Activated gamma-delta T cell treated with anti-CD3 and anti-CD28 coated beads, Interleukin-2, amount 50 U/mL, for 16 hours (primary cell): ENCODE measurements at places on chromosomes 11 and 22.

DNA sequence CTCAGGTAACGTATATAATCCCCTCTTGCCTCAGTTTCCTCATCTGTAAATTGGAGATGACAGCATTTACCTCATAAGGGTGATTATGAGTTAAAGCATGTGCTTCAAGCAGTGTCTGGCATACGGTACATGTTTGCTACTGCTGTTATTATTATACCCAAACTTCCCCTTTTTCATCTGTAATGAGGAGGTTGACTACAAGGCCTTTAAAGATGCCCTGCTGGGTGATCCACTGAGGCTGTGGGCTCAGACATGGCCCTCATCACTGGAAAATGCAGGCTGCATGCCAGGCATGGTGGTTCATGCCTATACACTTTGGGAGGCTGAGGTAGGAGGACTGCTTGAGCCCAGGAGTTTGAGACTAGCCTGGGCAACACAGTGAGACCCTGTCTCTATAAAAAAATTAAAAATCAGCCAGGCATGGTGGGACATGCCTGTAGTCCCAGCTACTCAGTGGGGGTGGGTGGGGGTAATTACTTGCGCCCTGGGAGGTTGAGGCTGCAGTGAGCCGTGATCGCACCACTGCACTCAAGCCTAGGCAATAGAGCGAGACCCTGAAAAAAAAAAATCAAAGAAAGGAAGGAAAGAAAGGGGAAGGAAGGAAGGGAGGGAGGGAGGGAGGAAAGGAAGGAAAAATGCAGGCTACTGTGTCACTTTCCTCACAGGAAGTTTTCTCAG lies 4.3 kb downstream of the PIK3IP1 start:
- no peak for DNase-seq

- DNase-seq: no peak
Measured at GRCh38 chr11:66904981-66905521, 48.2 kb downstream of the LRFN4 start.

- DNase-seq: peak; percentile 1
Measured at GRCh38 chr11:46489656-46490560, 98.3 kb upstream of the CHRM4 start.

GRCh38 chr11:45383224-45383623 lies 97.1 kb upstream of the SYT13 start:
- DNase-seq: no peak

DNA sequence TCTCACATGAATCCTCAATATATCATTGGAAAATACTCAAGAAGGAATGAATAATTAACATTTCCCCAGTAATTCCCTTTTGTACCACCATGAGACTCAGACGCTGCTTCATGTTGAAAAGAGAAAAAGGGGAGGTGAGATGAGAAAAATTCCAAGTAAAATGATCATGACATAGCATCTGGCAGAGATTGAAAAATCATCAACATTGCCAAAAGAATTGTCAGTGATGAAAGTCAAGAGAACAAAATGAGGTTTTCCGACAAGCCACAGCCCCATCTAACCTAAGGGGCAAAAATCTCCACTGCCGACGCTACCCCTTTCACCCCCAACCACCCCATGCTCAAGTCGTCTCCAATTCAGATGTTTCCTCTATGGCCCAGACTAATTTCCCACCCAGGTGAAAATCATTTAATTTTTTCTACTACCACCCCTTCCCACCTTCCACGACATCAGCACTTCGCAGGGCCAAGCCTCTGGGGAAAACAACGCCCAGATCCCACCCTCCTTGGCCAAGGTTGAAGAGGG lies 1.2 kb downstream of the RAB6A start:
- no peak for DNase-seq

GRCh38 chr11:15985860-15986139 lies 370.5 kb downstream of the SOX6 start:
- DNase-seq: no peak

DNA sequence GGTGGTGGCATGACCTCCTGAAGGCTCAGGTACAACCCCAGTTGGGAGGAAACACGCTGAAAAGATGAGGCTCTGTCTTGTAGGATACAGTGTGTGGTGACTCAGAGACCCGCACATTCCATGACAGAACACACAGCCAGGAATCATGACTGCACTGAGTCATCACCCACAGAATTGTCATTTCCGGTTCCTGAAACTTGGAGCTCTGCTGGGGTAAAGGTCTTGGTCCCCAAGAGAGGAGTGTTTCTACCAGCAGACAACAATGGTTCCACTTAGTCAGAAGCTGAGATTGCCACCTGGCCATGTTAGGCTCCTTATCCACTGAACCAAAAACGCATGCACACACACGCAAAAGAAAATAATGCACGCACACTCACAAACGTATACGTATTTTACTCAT lies 31.5 kb upstream of the CYB5R3 start:
- DNase-seq: no peak

- DNase-seq: no peak
Measured at GRCh38 chr11:62555464-62556107, 9.0 kb upstream of the AHNAK start.

GRCh38 chr11:6405846-6406245 lies 13.0 kb downstream of the APBB1 start:
- no peak for DNase-seq

- DNase-seq: no peak
Measured at GRCh38 chr11:125680747-125681146, at the start of gene ACRV1. Gene ACRV1, minus strand, starts transcription at chr11:125680847. Its CDS starts 67 bp downstream, at chr11:125680780.

DNA sequence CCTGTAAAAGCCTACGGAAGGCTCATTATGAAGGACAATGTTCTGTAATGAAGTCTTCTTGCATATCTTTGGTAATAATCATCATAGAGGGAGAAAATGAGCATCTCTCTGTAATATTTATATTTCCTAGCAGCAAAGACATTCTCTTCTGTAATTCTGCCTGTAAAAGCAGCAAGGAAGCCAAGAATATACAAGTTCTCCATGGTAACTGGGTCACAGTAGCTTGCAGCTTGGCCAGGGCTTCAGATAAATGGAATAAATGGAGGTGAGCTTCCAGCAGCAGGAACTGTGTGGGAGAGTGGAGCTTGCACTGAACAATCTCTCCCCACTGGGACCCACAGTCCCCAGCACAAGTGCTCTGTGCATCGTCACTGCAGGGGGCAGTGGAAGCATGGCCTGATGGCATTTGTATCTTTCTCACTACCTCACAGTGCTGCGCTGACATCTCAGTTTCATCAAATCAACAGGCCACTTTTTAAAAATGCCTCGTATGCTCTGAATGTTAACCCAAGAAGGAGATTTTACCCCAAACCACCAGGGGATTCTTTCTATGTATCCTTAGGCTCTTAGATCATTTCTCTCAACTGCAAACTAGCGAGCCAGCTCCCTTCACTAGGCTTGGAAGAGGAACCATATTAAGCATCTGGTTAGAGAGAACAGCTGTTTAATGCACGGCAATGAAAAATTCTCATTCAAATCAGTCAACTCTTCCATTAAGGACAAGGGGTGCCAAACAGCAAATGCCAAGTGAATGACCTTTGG lies 1059.7 kb downstream of the OPCML start:
- DNase-seq: no peak

- no peak for DNase-seq
Measured at GRCh38 chr11:126140926-126141280, 70.5 kb downstream of the RPUSD4 start.

DNA sequence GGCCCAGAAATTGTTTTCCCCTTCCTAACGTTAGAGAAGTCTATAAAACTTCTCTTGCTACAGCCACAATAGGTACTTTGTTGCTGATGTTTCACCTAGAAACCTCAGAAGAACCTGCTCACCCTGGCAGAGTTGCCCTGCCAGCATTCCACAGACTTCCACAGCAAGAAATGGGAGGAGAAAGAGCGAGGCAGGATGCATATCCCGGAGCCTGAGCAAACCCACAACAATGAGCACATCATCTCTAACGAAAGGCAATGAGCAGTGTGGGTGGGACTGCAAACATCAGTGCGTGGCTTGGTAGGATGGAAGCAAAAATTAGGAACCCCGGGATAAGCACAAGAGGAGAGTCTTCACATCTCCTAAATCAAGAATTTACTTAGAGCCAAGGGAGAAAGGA lies 892.3 kb downstream of the OPCML start:
- no peak for DNase-seq

DNA sequence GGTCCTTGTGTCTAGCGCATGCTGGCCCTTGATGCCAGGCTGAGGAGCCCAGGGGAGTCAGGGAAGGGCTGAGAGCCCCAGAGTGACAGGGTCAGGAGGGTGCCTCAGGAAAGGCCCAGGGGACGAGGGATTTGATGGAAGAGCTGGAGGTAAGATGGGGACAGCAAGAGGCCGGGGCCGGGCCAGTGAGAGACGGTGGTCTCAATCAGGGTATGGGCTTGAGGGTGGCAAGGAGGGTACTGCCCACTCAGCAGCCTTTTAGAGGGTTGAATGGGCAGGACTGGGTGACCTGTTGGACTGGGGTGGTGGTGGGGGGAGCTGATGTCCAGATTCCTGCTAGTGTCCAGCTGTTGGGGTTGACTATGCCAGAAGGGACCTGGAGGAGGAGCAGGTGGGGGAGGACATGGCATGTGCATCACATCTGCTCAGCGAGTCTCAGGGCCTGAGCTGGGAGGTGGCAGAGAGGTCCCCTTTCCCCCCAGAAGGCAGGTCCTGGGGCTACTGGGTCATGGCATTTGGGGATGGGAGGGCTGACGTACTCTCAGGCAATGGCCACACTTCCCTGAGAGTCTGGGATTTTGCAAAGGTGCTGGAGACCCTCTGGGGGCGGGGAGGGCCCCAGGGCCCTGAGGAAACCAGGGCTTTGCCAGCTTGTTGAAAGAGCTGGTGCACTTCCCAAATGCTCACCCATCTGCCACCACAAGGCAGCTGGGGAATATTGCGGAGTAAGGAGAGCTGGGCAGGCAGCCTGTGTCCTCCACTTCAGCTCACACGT lies 18.4 kb downstream of the MYO7A start:
- DNase-seq: no peak

GRCh38 chr11:91170711-91171110 lies 947.9 kb upstream of the CHORDC1 start:
- DNase-seq: no peak

GRCh38 chr11:102026959-102027358 lies 20.3 kb upstream of the CFAP300 start:
- no peak for DNase-seq

GRCh38 chr11:11963842-11964773 lies 44.3 kb downstream of the DKK3 start:
- DNase-seq: no peak

DNA sequence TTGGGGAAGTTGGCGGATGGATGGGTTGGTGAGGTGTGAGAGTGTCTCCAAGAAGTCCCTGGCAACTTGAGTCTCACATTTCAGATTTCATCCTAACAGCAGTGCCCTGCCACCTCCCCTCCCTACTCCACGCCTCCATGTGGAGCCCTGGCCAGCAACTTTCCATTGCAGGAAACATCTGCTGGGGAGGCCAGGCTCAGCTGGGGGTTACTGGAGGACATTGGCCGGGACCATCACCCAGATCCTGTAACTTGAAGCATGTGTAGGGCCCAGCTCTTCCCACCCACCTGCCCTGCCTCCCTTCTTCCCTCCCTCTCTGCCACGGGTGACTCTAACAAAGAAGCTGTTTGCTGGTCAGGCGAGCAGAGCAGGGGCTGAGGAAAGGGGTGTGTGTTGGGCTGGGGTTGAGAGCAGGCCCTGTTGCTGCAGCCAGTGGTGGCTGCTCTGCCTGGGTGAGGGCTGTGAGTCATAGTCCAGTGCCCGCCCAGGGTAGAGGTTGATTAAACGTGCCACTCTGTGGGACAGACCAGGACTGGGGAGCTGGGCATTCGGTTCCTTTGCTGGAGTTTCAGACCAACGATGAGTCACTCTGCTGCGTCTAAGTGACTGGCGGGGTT lies 64.0 kb downstream of the SCN3B start:
- no peak for DNase-seq

GRCh38 chr11:121237686-121238658 lies 54.6 kb upstream of the SC5D start:
- DNase-seq: no peak

GRCh38 chr11:1073851-1074243 lies 827 bp upstream of the MUC2 start:
- DNase-seq: no peak

- DNase-seq: peak; percentile 99
Measured at GRCh38 chr11:64778473-64779298, at the start of gene SF1. Gene SF1, minus strand, starts transcription at chr11:64778542. Its CDS starts 150 bp downstream, at chr11:64778392.
